ENCODE measurements at places on chromosomes 12 and 14.
A peak's percentile ranks its signal among the peaks of the same experiment; 100 is the strongest.

GRCh38 chr14:88188745-88189416 lies 134.2 kb downstream of the KCNK10 start:
- DNase-seq: no peak

DNA sequence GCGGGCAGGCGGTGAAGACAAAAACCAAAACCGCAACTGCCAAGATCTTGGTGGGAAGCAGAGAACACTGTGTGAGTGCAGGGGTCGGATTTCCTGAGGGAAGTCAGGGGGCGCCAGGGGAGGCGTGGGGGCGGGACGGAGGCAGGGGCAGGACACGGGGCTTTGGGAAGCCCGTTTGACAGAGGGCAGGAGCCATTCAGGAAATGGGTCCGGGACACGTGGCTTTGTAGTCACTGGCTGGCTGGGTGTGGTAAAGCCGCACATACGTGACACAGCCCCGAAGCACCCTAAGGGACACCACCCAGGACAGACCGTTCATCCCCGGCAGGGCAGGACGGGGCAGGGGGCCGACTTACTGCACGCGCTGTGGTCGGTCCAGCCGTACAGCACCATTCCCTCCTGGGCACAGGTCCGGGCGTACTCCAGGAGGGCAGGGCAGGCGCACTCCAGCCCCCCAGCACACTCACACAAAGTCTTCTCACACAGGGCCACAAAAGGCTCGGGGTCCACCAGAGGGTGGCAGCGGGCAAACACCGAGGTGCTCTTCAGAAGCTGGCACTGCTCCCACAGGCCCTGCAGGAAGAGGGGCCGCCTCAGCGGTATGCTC lies 49.4 kb downstream of the VWF start:
- DNase-seq: peak; percentile 16

DNA sequence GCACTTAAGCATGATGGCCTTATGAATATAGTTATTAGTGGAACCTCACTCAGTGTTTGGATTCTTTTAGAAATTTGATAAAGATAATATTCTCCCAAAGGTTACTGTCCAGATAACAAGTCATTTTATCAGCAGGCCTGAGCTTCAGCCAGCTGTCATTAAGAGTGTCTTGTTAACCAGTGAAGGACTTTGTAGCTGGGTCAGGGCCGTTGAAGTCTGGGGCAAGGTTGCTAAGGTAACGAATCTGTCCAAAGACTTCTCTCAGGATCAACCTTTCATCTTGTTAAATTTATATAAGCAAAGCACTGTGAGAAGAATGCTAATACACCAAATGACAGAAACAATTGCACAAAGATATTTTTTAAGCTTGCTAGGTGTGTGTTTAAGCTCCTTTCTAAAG lies 271.3 kb upstream of the TMPO start:
- no peak for DNase-seq

DNA sequence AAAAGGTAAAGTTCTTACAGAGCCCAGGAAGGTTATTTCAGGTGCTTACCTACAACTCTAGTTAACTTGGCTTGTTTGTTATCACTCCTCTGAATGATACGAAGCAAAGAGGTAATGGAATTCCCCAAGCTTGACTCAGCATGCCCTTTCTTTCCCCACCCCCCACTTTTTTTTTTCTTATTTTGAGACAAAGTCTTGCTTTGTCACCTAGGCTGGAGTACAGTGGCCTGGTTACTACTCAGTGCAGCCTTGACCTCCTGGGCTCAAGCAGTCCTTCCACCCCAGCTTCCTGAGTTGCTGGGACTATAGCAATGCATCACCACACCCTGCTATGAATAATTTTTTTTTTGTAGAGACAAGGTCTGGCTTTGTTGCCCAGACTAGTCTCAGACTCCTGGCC lies 17.1 kb upstream of the YBX3 start:
- no peak for DNase-seq

DNA sequence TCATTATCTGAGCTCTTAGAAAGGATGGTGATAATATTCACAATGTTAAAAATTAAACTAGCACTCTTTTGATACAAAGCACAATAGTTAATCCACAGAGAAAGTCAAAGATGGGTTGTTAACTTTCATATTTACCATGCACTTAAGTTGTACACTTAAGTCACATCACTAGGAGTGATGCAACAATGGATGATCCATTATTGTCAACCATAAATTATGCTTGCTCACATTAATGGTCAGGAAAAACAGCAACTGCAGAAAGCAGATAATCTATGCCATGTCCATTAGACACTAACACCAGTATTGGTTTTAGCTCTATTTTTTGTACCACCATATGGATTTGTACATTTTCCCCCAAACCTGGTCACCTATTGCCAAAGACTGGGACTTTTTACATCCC lies 195.5 kb downstream of the FOXA1 start:
- DNase-seq: no peak

DNA sequence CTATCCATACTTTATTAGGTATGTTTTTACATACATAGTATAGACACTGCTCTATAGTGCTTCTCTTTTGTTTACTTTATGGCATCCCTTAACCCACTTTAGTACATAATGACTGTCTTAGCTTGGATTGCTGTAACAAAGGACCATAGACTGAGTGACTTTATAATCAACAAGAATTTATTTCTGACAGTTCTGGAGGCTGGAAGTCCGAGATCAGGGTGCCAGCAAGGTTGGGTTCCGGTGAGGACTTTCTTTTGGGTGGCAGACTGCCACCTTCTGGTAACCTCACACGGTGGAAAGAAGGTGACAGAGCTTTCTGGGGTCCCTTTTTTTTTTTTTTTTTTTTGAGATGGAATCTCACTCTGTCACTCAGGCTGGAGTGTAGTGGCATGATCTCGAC lies 48.6 kb upstream of the PPM1H start:
- DNase-seq: no peak

DNA sequence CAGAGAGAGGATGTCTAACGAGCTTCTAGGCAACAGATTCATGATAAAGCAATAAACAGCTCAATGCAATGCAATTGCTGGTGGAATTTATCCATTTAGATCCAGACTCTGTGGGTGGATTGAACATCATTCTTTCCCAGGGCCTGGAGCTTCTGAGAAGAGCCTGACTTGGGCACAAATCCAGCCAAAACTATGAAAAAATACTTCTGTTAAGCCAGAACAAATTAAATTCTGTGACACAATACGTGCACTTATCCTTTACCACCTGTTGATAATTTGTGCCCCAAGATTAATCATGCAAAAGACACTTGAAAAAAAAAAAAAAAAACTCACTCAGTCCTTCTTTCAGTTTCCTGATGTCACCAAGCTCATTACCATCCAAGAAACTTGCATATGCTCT lies 446.0 kb upstream of the DCN start:
- no peak for DNase-seq

All from stimulated activated CD4-positive, alpha-beta T cell treated with anti-CD3 and anti-CD28 coated beads, Interleukin-12 subunit alpha, Interleukin-12 subunit beta, amount 100 ng/mL, for 4 hours (primary cell).